ENCODE measurements at places on chromosomes 12 and 14. TPM values are rescaled to one million over a fixed set of nuclear protein-coding genes. Genes with fewer than 3 reads are reported as not detected.

Gene ISCU
- 235 TPM for total RNA-seq

Gene RNASE8
- not detected for total RNA-seq

Gene RNU4-1
- under 0.01 TPM for total RNA-seq

Gene CCDC60
- total RNA-seq = not detected

Gene INF2
- total RNA-seq = 44.6 TPM

Gene GLI1
- 0.31 TPM for total RNA-seq

Gene MYO1H
- not detected for total RNA-seq

Gene SLC38A4
- 0.23 TPM for total RNA-seq

Gene BTBD6
- 61.2 TPM for total RNA-seq

DNA sequence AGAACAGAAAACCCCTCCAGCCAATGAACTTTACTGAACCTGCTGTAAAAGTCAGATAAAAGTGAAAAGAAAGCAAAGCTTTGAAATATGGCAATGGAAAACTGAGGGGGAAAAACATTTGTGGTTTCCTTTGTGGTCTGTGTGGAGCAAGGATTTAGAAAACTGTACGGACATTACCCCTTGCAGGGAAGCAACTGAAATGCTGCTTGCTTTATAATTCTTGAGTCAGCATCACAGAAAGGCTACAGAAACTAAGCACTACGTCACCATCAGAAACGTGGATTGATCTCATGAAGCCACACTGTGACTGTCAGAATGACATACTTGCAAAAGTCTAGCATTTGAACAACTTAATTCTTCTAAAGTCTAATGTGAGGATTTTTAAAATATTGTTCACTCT, 2.4 kb upstream of the KCNC2 start:
- ATAC-seq = no peak

DNA sequence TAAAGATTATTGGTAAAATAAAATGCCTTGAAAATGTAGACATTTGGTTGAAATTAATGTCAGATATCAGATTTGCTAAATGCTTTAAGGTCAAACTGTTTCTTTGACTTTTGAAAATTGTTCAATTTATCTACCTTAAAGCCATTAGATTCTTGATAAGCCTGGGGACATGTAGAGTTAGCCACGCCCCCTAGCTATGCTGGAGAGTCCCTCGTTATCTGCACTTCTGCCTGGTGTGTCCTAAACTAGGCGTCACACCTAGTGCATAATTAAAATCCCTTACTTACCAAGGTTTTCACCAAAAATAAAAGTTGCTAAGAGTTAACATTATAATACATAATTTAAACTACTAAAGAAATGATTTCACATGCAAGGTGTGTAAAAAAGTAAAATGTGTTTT, 79.5 kb downstream of the EGLN3 start:
- ATAC-seq = no peak

DNA sequence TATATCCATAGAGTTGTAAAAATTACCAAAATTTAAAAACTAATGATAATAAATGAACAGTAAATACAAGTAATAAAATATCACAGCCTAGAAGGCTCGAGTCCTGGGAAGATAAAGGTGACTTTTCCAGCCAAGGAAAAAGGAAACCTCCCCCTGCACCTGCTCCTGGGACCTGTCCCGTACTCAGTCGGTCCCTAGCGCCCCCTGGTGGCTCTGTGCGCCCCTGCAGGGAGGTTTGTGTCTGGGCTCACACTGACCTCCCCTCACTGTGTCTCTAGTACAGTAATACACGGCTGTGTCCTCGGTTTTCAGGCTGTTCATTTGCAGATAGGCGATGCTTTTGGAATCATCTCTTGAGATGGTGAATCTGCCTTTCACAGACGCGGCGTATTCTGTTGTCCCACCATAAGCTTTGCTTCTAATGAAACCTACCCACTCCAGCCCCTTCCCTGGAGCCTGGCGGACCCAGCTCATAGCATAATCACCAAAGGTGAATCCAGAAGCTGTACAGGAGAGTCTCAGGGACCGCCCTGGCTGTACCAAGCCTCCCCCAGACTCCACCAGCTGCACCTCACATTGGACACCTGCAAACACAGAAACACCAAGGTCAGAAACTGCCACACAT, 1030.4 kb downstream of the TMEM121 start:
- ATAC-seq = no peak

GRCh38 chr14:76133103-76133502, 18.6 kb upstream of the GPATCH2L start:
- no peak for ATAC-seq

DNA sequence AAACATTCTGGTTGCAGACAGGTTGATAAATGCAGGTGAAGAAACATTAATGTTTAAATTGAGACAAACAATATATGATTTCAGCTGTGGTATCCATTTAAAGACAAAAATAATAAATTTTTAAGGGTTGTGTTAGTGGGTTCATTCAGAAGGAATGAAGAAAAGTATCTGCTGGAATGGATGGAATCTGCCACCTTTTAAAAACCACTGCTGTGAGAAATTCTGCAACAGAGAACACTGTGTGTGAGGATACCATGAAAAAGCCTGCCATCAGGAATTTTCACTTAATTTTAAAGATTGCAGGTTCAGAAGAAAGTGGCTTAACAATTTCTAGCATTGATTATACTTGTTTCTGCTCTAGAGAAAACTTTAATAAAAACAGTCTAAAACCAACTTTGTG, 184.6 kb upstream of the SOX5 start:
- no peak for ATAC-seq

- ATAC-seq = no peak
Observed at GRCh38 chr14:20769421-20769820, 1.2 kb downstream of the EDDM3B start.

DNA sequence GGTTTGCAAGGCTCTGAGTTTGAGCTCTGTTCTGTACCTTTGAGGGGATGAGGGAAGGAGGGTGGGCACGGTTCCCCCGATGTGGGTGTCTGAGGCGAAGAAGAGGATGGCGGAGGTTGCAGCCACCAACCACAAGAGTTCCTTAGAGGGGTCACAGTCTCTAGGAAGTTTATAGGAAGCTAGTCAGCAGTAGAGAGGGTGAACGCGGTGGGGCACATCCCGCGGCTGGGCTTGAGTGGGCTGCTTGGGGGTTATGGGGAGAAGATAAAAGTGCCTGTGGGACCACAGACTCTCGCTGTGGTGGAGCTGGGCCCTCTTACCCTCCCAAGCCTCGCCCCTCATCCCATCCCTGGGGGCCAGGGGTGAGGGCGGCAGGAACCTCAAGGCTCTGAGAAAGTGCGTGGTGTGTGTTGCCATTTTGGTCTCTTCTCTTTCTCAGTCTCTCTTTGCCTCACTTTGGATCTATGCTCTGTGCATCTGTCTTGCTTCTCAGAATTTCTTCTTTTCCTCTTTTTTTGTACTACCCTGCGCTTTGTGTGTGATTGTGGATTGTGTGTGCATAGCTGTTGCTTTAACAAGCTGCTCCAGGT, 2.7 kb downstream of the CD4 start:
- no peak for ATAC-seq

DNA sequence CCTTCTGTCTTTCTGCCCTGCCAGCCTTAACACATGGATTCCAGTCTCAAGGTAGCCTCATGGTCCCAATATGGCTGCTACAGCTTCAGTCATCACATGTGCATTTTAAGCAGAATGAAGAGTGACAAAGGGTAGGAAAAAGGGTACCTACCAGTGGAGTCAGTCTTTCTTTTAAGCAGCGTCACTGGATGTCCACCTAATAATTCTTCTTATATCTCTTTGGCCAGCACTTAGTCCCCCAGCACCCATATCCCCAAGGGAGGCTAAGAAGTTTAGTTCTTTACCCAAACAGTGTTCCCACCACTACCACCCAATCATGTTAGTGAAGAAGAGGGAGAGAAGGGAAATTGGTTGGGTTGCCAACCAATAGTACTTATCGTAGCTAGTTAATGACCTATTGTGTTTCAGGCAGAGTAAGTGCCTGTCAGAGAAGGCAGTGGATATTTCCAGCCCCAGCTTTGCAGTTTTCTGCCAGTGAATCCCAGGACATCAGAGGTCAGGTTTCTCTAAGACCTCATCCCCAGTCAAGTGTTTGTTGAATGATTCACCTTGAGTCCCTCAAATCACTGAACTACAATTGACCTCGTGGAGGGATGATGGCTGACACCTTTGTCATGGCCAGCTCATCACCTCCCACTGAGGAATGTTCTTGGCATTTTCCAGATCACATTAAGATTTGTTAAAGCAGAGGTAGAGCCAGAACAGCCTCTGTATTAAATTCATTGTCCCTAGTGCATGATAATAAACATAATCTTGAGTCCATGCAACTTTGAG, 250.9 kb upstream of the CRY1 start:
- no peak for ATAC-seq

DNA sequence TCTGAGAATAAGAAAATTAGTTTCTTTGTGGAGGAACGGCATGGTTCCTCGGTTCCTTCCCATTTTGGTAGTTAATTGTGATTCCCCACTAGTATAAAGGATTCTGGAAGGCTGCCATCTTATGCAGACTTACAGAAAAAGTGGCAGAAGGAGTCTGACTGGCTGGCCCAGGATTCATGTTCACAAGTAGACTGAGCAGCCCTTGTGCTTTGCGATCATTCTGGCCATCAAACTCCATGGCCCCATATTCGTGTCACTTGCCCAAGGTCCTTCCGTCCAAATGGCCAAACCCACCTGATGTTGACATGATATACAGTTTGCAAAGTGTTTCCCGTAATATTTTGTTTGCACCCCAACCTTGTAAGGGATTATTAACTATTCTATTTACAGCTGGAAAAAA, 297.2 kb upstream of the AMIGO2 start:
- no peak for ATAC-seq

GRCh38 chr12:78674311-78675090, 190.1 kb upstream of the SYT1 start:
- no peak for ATAC-seq

DNA sequence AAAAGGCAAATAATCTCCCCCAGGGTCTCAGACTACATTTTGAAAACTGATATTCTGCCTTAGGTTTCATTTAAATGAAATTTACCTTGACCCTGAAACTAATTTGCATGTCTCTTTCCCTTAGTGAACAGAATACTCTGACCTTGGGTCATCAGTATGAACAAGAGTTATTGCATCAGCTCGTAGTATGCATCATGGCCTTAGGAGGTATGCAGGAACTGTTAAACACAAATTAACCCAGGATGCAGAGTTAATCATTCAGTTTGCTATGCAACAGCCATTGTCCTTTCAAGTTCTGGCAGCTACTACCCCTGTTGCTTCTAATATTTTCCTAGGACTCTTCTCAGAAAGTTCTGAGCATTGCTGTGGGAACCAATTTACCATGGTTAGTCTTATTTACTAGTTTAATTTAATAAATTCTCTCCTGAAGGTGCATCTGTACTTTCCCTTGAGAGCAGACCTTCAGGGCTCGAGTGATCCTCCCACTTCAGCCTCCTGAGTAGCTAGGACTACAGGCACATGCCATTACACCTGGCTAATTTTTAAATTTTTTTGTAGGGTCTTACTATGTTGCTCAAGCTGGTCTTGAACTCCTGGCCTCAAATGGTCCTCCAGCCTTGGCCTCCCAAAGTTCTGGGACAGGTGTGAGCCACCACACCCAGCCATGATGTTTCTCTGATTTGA, 126.7 kb downstream of the TTC6 start:
- ATAC-seq = no peak

GRCh38 chr12:108162207-108162606, 33.1 kb downstream of the WSCD2 start:
- ATAC-seq = no peak

DNA sequence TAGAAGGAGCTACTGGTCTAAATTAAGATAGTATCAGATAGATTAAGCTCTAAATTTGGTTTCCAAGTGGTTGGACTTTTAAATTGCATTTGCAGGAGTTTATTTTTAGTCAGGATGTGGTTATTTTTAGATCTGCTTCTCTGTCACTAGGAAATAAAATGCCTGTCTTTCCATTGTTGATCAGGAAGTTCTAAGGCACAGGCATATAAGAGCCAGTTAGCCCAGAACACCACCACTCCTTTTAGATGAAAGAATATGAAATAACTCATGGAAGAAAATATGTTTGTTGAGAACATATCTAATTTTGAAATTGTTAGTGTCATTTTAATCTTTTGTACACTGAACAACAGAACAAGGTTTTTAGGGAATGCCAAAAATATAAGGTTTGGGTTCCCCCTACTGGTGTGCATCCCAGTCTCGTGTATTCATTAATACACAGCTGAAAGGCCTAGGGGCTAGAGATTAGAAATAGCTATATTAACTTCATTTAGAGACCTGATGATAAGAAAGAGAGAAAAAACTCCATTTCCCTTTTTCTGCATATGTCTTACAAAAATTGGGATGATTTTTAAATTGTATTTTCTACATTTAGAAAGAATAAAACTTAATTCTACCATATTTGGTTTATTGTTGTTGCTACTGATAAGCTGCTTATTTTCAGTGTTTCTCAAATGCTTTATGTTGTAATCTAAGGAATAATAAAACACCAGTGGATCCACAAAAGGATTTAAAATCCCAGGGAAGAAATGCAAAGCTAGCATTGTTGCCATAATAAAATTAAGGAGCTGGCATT, 67.2 kb downstream of the RIC8B start:
- ATAC-seq = peak; percentile 28

Data from gastroesophageal sphincter (tissue), 4 donors.